Hematopoietic multipotent progenitor cell treated with erythropoietin and hydrocortisone succinate and interleukin-3 and kit ligand, for 6 days (in vitro differentiated cells): ENCODE measurements at places on chromosomes 6 and 20.

GRCh38 chr6:13654496-13654895, 39.4 kb downstream of the NOL7 start:
- no peak for DNase-seq

- no peak for DNase-seq
These were observed 18.1 kb downstream of the UQCC2 start for GRCh38 chr6:33693186-33694105.

- DNase-seq: peak; percentile 33
These were observed 94.0 kb upstream of the NHSL1 start for GRCh38 chr6:138593124-138593877.

GRCh38 chr20:29079769-29080690, 2177.4 kb upstream of the DEFB115 start:
- peak; percentile 35 for DNase-seq

DNA sequence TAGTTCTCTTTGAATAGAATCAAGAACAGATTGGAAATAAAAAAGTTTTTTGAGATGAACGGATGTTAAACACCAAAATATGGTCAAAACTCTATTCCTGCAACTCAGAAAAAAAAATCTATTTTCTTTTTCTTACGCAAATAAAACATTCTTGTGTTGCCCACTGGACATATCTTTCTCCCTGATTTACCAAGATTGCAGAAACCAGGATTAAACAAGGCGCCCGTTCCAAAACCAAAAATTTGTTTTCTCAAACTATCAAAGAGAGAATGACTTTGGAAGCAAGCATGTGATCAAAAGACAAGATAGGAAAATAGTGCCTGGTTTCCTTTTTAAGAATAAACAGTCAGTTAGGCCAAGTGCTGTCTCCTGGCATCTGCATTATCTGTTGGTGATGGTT, 273.1 kb downstream of the CLIC5 start:
- DNase-seq: no peak

DNA sequence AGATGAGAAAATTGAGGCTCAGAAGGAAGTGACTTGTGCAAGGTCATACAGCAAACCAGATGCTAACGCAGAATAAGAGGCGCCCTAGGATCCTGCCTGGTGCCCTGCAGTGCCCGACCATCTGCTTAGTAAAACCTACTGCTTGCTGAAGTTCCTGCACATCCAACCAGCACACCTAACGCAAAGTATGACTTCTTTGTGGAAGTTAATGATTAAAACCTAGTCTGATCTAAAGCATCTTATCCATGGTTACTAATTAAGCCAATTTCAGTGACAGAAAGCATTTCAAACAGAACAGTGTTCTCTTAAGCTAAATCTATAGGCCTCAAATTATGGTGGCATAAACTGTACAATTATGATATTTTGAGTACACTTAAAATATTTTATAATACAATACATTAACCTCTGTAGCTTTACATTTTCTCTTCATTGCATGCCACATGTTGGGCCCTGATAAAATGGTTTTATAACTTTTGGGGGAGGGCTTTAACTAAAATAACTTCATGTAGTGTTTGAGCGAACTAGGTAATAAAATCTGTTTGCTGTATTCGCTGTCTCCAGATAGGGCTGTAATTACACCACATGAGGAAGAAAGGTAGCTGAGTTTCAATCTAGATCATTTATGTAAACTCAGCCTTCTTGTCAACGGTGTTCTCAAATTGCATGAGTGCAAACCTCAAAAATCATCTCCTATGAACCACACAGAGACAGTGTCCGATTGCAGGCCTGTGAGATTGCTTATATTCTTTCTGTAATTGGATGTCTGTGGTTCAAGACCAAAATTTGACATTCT, 37.5 kb upstream of the BEND3 start:
- no peak for DNase-seq

DNA sequence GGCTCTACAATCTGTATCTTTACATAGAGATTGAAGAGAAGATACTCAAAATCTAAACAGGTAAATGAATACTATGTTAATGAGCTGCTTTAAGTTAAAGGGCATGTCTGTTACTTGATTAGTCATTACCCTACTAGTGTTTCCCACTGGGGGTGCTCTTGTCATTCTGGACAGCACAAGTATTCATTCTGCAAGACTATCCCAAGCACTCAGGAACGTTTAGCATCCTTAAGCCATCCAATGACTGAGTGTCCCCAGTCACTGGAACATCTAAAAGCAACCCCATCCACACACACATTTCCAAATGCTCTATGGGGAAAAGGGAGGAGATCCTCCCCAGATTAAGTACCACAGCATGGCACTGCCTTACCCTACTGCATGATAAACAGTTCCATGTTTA, 25.7 kb downstream of the EZR start:
- DNase-seq: peak; percentile 73

DNA sequence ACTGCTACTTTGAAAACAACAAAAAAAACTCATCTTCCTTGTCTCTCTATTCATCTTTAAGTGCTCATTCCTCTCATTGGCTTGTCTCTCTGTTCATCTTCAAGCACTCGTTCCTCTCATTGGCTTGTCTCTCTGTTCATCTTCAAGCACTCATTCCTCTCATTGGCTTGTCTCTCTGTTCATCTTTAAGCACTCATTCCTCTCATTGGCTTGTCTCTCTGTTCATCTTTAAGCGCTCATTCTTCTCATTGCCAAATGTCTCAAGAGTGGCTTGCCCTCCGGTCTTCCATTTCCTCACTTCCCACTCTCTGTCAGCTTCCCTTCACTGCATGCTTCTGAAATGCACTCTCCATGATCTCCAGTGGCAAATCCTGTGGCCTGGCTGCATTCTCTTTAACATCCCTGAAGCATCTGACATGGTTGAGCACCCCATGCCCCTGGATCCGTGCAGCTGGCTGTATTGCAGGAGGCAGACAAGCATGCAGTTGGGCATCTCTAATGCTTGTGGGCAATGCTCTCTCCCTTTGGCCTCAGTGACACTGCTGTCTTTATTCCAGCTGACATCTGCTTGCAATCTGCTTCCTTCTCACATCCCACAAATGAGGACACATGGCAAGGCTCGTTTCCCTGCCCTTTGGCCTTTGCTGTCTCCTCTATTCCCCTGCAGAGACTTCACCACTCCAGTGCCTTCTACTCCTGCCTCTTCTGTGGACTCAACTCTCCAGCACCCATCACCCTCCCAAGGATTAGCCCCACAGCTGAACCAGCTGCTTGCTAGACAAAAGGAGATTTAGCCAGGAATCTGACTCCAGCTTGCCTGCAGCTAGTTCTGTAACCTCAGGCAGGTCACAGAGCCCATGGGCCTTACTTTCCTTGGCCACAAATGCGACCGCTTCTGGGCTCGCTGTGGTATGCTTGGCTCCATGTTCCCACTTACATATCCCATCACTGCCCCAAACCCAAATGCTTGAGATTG, 143.2 kb upstream of the SNX9 start:
- no peak for DNase-seq

DNA sequence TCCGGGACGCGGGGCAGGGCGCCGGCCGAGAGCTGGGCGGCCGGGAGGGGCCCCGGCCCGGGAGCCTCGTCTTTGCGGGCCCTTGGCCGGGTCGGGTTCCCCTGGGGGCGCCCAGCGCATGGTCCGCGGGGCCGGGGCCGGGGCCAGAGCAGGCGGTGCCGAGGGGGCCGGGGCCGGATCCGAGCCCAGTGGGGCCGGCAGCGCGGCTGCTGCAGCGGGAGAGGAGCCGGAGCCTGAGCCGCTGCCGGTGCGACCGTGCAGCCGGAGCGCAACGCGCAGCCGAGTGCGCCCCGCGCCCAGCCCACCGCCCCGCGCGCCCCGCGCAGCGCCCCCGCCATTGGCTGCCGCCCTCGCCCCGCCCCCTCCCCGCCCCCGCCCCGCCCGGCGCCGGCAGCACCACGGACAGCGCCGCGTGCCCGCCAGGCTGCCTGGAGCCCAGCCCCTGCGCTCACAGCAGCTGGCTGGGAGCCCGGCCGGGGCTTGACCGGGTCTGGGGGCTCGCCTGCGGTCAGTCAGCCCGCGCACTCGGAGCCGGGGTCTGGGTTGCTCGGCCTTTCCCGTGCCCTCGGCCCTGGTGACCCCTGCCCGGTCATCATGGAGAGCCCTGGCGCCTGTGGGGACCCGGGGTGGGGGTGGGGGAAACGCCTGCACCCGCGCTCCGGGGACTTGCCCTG, at the start of gene HRH3:
Gene HRH3, minus strand, starts transcription at position 287 of the 674 bp plus-strand sequence. CDS start 308 bp downstream, outside the sequence.
- peak; percentile 70 for DNase-seq

DNA sequence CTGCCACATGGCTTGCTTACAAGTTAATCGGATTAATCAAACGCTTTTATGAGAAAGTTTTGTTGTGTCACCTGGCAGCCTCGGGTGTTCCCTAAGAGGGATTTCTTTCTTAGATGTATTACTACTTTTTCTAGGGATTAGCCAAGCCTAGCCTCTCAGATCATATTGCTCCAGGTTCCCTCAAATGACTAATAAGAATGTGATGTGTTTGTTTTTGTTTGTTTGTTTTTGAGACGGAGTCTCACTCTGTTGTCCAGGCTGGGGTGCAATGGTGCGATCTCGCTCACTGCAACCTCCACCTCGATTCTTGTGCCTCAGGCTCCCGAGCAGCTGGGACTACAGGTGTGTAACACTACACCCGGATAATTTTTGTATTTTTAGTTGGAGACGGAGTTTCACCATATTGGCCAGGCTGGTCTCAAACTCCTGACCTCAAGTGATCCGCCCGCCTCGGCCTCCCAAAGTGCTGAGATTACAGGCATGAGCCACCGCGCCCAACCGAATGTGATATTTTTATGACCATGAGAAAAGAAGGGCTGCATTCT, 977 bp downstream of the HMGN4 start:
- no peak for DNase-seq

GRCh38 chr6:160398674-160399271, 50.6 kb downstream of the SLC22A3 start:
- DNase-seq: no peak

DNA sequence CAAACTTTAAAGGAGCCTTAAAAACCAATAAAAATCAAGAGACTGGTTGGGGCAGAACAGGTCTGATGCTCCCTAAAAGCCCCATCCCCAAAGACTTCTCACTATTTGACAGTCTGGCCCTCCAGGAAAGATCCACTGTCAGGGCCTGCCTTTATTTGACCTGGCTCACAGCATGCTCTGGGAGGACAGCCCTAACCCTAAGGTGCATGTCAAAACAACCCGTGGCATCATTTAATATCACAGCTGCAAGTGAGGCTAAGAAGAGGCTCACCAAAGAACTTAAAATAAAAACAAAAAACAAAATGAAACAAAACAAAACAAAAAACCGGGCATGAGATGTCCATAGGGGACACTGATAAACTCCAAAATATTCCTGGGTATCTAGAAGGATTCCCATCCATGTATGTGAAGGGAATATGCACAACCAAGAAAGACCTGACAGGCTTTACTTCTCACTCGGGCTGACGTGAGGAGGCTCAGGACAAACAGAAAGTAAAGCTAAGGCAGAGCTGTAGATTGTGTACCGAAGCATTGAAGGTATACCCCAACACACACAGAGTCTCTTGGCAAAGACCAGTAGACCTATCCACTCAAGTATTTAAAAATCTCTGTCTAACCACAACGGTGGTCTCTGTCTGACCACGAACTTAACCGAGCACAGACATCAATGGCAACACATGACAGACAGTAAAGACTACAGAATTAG, 57.3 kb downstream of the AHI1 start:
- peak; percentile 32 for DNase-seq

- DNase-seq: no peak
These were observed 100.6 kb downstream of the PCSK2 start for GRCh38 chr20:17327185-17328148.
